ENCODE measurements at places on chromosomes 6 and 20.

DNA sequence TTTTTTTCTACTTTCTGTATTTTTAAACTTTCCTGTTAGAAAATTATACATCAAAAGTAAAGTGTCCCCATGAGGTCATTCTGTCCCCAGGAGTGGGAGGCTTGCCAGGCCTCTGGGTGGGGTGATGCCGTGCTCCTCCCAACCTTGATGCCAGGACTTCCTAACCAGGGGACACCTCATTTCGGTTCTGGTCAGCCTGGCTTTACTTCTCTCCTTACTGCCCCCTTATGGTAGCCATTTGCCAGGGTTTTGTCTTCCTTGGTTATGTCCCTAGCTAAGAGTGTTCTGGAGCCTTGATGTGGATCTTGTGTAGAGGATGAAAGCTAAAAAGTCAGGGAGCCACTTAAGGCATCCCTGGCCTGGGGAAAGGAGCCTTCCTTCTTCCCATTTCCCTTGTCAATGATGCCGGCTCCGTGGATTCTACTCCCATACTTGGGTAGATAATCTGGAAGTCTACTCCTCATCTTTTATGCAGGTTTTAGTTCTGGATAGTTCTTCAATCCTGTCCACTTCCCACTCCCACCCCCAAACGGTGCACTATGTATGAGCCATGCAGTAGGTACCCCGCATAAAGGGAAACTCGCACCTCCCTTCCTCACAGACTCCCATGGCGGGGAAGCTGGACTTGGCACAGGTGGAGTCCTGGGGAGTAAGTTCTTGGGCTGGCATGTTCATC lies 164.1 kb upstream of the SALL4 start:
- no peak for DNase-seq

- DNase-seq: no peak
These were observed 28.2 kb downstream of the CBFA2T2 start for GRCh38 chr20:33518071-33518470.

DNA sequence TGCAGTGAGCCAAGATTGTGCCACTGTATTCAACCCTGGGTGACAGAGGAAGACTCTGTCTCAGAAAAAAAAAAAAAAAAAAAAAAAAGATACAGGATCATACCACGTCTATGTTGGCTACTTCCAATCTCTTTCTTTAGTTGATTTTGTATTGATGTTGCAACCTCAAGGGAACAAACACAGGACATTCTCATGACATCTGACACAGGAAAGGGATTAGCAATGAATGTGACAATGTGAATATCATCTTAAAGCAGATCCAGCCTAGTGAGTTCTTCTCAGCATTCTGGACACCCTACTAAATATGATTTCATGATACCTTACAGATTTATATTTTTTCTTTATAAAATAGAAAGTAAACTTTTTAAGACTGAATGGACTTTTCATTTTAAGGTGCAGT lies 580.3 kb downstream of the PRKN start:
- DNase-seq: no peak

DNA sequence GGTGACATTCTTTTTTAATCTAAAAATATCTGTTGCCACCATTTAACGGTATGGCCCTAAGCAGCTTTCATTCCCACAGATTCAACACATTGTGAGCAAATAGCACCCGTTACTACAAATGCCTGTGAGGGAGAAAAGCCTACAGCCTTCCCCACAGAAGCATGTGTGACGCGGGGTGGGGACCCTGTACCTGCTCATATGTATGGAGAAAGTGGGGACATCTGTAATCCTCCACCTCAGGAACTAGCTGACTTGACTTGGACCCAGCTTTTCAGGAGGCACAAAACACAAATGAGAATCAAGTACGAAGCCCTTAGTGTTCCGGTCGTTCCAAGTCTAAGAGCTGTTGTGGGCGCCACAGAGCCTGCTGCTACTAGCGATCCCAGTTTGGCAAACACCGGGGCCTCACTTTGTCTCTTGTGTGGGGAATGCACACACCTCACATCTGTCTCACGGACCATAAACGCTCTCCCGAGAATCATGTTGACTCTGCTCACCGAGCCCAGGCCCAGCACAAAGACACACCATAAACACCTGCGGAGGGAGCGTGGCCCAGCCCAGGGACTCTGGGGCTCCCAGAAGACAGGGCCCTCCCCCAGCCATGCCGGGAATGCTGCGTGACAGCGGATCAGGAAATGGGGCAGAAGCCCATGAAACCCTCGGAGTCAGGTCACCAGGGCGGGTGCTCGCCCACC lies 21.6 kb downstream of the DLL1 start:
- no peak for DNase-seq

GRCh38 chr6:75326557-75327258 lies 42.1 kb upstream of the TMEM30A start:
- DNase-seq: no peak

DNA sequence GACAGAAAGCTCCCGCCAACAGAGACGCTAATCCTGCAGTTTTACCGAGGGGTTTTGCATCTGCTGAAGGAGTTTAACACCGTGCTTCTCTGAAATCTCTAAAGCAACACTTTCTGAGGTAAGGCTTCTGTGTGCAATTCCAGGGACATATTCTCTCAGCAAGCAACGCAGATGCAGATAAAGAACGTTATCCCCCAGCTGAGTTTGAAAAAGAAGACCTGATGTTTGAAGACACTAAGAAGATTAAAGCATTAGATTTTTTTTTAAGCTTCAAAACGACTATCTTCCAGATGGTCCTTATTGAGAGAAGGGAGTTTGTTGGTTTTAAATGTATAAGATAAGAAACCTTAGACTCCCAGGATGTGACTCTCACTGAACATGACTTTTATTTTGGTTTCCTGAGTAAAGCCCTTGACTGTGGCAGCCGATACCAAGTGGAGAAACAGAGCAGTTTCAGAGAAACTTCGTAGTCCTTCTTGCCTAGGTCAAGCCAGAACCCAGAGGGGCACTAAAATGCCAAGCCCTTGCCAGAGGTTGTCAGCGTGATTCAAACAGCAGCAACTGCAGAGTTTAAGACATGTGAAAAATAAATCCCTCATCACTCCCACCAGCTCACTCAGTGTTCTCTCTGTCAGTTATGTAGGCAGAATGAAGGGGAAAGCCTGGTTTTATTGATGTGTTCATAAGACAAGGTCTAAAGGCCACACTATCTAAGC lies 353.3 kb upstream of the CNR1 start:
- DNase-seq: no peak

DNA sequence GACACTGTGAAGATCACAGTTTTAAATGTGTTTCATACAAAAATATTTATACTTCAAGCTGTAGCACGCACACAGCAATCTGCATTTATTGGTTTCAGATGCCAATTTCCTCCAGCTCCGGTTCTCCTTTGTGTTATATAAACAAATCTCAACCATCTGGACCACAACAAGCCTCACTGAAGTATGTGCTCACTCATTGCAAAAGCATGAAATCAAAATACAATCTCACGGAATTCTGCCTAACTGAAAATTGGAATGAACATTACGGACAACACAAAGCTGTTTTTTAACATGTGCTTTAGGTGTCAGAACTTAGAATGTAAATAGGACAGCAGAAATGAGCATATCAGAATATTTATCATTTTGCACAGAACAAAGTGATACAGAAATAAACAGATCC lies 38.0 kb downstream of the RCAN2 start:
- peak; percentile 83 for DNase-seq

GRCh38 chr6:105608711-105609374 lies 206.0 kb upstream of the PREP start:
- peak; percentile 92 for DNase-seq

- DNase-seq: no peak
These were observed 4.8 kb downstream of the TBPL1 start for GRCh38 chr6:133957780-133958242.

GRCh38 chr6:46381579-46381978 lies 109.7 kb downstream of the RCAN2 start:
- DNase-seq: no peak

DNA sequence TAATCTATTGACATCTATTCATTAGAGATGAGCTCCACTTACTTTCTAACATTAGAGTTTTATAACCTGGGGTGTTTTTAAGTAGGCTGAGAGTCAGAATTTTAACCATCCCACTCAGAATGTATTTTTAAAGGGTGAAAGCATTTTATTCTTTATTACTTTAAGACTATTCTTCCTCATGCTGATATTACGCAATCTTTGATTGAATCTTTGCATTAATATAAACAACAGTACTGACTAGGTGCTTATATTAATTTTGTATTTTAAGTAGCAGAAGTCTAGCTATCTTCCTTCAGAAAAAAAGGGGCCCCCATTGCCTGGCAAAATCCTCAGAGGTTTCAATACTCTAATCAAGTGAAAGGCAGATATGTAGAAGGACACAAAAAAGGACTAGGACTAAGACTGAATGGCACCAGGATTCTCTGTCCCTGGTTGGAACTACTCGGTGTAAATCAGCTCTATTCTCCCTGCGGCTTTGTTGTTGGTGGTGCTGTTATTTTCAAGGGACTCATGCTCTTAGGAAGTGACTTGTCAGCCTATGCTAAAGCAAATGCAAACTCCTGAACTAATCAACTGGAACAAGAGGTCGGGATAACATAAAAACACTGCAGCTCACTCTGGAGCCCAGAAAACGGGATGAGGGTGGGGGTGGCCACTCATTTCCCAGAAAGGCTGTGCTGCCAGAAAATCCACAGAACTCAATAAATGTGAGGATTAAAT lies 1324.4 kb downstream of the GRIK2 start:
- no peak for DNase-seq

- DNase-seq: no peak
These were observed 108.4 kb upstream of the SIM1 start for GRCh38 chr6:100573166-100573565.

- DNase-seq: peak; percentile 12
These were observed 48.3 kb downstream of the PTPN1 start for GRCh38 chr20:50558483-50558925.

DNA sequence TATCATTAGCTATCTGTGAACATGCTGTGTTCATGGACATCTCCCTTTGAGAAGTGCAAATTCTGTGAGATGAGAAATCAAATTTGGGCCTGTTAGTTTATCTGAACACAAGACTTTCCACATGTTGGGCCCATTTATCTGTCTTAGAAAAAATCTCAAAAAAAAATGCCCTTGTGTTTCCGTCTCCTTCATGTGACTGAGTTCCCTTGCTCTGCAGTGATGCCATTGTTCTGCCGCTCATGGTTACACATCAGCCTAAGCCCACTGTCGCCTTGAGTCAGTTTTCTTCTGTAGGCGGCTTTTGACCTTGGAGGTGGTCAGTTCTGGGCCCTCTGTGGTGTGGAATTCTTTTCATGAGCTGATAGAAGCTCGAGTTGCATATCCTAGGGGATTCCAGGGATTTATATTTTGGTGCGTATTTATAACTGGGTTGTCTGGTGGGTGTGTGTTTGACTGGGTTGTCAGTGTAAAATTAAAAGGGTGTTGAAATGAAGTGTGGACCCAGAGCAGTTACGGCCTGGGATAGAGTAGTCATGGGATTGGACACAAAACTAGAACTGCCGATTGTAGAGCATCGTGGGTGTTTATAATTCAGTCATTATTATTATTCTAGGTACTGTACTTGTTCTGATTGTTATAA lies 156.7 kb downstream of the JARID2 start:
- DNase-seq: no peak

- DNase-seq: no peak
These were observed 32.8 kb downstream of the GFOD1 start for GRCh38 chr6:13454286-13455221.

DNA sequence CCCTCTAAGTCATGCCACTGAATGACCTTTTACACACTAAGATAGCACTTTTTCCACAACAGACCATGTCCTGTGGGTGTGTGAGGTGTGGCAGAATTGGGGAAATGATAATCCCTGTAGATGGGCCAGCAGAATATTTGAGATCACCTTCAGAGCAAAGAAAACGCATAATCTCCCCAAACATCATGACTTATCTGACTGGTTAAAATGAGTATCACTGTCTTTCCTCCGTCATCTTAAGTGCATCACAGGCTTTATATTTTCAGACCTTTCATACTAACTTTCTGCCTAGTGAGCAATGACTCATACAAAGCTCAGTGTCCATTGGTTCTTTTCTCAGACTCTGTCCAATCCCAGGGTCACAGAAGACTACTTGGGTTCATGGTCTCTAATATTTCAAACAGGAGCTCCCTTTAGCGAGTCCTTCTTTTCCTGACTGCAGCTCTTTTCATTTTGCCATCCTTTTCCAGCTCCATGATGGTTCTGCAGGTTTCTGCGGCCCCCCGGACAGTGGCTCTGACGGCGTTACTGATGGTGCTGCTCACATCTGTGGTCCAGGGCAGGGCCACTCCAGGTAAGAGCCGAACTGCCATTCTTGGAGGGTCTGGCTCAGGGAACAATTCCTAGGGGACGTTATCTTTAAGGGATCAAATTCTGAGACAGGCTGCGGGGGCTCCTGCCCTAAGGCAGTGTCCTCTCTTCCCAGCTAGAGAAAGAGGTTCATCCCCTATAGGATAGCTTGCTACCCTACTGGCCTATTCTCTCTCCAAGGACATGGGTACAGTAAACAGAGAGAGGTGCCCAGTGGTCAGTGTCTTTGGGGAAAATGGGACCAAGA lies at the start of gene HLA-DPB1:
TSS of gene HLA-DPB1 (plus strand) at position 423 of the 838 bp plus-strand sequence. CDS start at position 475, 52 bp downstream.
- DNase-seq: no peak

GRCh38 chr6:116446399-116446798 lies 14.8 kb upstream of the CALHM6 start:
- DNase-seq: no peak

GRCh38 chr6:36576578-36576977 lies 17.6 kb upstream of the SRSF3 start:
- no peak for DNase-seq

- DNase-seq: peak; percentile 58
These were observed 34.3 kb upstream of the MLN start for GRCh38 chr6:33837971-33838665.

- DNase-seq: no peak
These were observed 94.8 kb downstream of the BTBD3 start for GRCh38 chr20:12012241-12013222.

- DNase-seq: no peak
These were observed 7.5 kb downstream of the TP53TG5 start for GRCh38 chr20:45370571-45371160.

GRCh38 chr6:90429713-90430112 lies 133.1 kb upstream of the BACH2 start:
- no peak for DNase-seq

GRCh38 chr6:108403236-108403635 lies 108.4 kb downstream of the AFG1L start:
- DNase-seq: no peak

DNA sequence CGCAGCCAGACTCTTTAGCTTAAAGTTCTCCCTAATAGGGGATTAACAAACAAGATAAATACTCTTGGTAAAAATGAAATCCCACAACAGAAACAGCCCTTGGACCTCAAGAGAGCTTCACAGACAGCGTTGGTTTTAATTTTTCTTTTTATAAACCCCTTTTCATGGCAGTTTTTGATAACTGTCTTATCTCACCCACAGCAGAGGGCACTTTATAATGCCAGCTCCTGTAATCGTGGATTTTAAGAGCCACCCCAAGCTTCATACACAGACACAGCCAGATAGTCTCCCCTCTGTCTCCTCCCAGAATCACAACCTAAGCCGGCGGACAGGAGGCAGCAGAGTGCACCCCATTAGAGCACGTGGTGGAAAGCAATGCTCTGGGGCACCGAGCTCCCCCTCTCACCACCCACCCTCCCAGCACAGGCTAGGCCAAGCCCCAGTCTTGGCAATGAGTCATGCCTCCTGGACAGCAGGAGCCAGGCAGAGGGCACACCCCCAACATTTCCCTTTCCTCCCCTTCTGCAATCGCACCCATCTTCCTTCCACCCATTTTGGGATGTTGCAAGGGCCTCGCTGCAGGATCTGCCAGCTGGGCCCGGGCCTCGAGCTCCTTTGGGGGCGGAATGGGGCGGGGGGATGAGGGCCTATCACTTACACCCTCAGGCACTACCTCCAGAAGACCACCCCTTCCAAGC lies 2.4 kb downstream of the JAG1 start:
- DNase-seq: peak; percentile 61

All from fibroblast of skin of left biceps (primary cell).